GM18507 (cell line): ENCODE measurements at places on chromosomes 3 and 15.

GRCh38 chr3:53518495-53518981 is 24.1 kb downstream of the CACNA1D start:
- no peak for DNase-seq

- no peak for DNase-seq
These were observed 2.8 kb upstream of the ABHD2 start for GRCh38 chr15:89085289-89085926.

GRCh38 chr15:50017522-50017921 is 101.5 kb downstream of the ATP8B4 start:
- no peak for DNase-seq

DNA sequence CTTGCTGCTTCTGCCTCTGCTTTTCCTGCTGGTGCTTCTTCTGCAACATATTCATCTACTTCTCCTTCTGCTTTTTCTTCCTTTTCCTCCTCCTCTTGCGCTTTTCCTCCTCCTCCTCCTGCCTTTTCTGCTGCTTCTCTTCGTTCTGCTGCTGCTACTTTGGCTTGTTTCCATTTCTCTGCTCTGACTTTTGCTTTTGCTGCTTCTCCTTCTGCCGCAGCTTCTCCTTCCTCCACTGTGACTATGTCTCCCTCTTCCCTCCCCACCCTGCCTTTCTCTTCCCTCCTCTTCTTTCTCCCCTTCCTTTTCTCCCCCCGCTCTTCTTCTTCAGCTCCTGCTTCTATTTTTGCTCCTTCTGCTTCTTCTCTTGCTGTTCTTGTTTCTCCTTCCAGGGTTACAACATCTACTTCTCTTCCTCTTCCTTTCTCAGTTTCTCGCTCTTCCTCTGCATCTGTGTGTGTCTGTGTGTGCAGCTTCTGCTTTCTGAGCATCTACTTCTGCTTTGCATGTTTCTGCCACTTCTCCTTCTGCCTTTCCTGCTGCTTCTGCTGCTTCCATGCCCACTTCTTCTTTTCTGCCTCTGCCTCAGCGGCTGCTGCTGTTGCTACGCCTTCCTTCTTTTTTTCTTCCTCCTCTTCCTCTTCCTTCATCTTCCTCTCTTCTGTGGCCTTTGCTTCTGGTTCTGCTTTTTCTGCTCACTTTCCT is 51.4 kb downstream of the FAM43A start:
- no peak for DNase-seq

DNA sequence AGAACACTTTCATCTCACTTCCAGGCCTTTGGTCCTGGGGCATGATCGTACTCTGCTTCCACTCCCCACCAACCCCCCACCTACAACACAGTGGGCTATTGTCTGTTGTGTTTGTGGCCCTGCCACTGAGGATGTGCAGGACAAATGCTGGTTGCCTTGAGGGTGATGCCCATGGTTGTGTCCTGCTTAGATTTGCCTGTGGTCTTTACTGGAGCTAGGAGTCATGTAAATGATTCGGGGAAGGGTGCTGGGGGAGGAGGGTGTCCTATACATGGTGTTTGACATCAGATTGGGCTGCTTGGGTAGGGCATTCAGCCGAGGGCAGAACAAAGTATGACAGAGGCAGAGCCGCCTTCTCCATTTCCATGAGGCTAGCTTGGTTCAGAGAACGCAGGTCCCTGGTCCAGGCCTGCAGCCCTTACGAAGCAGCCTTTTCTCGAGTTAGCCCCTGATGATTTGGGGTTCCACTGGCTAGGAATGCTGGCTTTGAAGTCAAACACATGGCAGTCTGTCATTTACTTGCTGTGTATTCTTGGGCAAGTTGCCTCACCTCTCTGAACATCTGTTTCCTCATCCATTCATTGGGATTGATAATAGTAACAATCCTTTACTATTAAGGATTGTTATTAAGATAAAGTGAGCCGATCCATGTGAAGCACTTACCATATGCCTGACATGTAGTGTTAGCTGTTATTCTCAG is 6.9 kb downstream of the CORO2B start:
- no peak for DNase-seq

- DNase-seq, result no peak
These were observed 728.1 kb upstream of the GRM7 start for GRCh38 chr3:6132684-6133432.

- DNase-seq, result no peak
These were observed 178.8 kb downstream of the NSMCE3 start for GRCh38 chr15:29090617-29091466.

- no peak for DNase-seq
These were observed 174.4 kb downstream of the STAG1 start for GRCh38 chr3:136577791-136578190.

DNA sequence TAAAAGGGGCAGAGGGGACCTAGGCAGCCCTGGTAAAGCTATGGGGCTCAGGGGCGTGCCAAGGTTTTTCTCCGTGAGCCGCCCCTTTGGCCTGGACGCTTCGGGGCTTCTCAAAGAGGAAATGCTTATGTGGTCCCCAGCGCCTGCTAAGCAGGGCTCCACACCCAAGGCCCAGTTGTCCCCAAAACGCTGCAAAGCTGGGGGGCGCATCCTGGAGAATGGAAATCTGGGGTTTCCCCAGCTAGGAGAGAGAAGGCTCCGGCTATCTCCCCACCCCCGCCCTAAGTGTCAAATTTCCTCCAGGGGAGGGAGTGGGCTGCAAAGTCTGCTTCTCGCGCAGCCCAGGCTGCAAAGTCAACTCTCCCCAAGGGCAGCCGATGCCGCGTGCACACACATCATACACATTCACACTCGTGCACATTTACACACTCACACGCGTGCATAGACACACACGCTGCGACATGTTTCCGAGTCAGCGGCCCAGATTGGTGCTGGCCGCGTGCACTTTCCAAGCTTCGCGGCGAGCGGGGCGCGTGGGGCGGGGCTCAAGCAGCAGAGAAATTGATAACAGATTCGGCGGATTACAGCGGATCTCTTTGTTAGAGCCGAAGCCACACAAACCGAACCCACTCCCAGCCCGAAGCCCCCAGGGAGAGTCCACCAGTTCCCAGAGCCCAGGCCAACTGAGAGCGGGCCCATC is 4.5 kb downstream of the WNT5A start:
- DNase-seq, result no peak

DNA sequence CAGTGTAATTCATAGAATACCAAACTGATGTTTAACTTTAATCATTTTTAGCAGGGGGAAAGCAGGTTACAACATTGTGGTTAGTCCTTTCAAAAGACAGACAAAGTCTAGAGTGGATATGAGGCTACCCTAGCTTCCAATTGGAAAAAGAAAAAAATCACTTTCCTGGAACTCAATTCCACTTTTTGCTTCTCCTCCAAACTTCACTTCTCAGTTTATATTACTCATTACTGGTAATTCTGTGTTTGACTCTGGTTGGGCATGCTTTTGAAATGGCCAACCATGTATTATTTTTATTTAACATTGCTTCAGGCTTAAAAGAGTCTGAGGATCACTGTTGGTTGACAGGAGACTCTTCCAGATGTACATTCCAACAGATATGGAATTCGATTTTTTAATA is 84.8 kb downstream of the RAP2B start:
- DNase-seq, result no peak

GRCh38 chr15:43975770-43976169 is 149.0 kb downstream of the WDR76 start:
- no peak for DNase-seq

GRCh38 chr3:49351521-49352011 is 6.6 kb downstream of the GPX1 start:
- no peak for DNase-seq

DNA sequence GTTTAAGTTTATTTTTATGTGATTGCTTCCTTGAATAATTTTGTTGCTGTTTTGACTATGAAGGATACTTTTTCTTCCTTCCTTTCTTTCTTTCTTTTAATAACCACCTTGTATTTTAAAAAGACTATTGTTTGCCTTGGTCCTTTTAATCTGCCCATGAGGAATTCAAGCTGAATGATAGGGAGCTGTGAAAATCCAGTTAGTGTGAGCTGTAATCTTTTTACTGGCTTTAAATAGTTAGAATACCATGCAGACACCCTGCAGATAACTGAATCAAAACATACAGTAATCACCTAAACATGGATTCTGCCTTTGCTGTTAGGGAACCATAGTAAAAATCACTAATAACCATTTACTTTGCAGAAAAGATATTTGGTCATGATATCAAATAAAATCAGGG is 110.7 kb downstream of the RSRC1 start:
- DNase-seq, result no peak

DNA sequence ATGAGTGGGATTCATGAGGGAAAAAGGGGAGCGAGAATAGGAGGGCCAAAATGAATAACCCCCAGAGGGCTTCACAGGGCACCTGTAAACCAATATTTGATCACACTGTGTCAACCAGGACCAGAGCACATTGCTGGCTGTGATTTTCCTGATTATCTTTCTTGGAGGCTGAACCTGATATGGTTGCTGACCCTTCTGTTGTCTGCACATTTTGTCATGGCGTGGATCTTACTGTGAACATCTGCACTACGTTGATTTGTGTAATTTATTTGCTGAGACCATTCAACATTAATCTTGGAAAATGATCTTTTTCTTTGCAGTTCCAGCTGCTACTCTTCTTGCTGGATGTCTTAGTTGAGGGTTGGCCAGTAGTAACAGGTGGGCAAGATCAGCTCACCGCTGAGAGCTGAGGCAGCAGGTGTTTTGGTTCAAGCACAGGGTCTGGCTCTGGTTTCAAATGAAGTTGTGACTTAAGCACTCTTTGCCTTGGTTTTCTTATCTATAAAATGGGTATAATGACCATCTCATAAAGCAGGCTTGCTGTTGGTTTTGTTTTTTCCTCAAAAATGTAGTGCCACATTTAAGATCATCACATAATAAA is 61.2 kb downstream of the ARHGEF26 start:
- DNase-seq, result no peak

DNA sequence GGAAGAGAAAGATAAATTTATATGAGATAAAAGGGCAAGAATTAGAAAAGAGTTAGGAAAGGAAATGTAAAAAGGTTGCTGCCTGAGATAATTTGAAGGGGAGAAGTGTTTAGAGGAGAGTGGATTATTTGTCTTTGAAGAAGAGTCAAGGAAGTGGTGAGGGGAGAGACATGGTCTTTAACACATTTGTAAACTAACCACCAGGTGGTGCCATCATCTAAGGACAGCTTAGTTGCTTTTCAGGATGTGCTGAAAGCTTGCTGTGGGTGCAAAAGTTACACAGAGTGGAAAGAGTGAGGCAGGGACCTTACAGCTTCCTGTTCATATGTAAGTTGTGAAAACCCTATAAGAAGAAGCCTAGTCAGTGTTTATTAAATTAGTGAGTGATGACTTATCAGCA is 114.1 kb upstream of the DNAJC19 start:
- no peak for DNase-seq
